NCI-H2171 (cell line): ENCODE measurements at places on chromosomes 1 and 21.

- DNase-seq, result no peak
Observed at GRCh38 chr1:195054217-195054687, 1554.0 kb downstream of the KCNT2 start.

- DNase-seq, result no peak
Observed at GRCh38 chr21:44020551-44020950, 8.4 kb downstream of the TRAPPC10 start.

DNA sequence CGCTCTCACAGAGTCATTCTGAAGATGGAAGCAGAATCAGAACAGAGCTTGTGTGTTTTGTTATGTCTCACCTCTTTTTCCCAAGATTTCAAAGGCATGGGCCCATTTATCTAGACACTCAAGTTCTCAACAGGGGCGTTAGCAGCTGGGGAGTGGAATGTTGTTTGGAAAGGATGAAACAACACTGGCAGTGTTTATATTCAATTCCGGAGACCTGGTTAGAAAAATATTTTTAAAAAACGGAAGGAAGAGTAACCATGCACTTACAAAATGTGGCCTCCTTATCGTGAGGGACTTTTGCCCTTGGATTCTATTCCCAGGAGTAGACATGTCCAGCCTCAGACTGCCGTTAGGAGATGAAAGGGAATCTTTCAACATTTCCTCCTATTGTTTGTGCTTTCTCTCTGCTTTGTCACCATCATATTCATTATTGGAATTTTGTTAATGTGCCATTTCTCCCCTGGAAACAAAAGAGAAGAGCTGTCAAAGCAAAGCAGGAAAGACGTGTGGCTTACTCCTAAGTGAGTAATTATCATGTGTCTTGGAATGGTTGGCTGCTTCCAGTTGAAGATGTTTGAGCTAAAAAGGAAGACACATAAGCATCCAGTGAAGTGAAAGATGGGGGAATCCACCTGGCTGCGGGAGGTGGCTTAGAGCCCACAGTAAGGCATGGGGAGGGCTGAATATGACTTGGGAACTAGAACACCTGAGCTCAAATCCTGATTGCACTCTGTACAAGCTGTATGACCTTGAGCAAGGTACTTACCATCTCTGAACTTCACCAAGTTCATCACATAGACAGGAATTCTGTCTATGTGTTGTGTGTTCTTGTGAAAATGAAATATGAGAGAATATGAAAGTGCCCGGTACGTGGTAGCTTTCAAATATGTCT, 71.7 kb upstream of the JUN start:
- DNase-seq, result no peak

DNA sequence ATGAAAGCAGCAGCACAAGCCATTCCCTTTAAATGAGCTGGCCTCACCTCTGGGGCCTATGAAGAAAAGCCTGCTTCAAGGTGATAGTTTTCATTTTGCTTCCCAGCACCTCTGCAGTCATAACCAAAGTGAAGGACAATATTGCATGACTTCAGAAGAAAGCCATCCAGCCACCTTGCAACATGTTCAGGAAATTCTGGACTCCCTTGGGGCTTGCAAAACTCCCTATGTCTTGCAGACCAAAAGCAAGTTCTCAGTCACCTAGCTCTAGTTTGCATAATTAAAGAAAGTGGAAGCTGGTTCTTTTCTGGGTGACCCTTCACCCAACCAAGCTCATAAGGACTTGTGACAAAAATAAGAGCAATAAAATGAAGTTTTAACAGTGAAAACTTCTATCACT, 87.6 kb downstream of the GFI1 start:
- DNase-seq, result no peak

GRCh38 chr21:39189857-39190604, 6.8 kb upstream of the PSMG1 start:
- DNase-seq, result no peak

GRCh38 chr1:115428676-115429075, 90.6 kb upstream of the NGF start:
- DNase-seq, result no peak
